ENCODE measurements at places on chromosomes 4 and X.

DNA sequence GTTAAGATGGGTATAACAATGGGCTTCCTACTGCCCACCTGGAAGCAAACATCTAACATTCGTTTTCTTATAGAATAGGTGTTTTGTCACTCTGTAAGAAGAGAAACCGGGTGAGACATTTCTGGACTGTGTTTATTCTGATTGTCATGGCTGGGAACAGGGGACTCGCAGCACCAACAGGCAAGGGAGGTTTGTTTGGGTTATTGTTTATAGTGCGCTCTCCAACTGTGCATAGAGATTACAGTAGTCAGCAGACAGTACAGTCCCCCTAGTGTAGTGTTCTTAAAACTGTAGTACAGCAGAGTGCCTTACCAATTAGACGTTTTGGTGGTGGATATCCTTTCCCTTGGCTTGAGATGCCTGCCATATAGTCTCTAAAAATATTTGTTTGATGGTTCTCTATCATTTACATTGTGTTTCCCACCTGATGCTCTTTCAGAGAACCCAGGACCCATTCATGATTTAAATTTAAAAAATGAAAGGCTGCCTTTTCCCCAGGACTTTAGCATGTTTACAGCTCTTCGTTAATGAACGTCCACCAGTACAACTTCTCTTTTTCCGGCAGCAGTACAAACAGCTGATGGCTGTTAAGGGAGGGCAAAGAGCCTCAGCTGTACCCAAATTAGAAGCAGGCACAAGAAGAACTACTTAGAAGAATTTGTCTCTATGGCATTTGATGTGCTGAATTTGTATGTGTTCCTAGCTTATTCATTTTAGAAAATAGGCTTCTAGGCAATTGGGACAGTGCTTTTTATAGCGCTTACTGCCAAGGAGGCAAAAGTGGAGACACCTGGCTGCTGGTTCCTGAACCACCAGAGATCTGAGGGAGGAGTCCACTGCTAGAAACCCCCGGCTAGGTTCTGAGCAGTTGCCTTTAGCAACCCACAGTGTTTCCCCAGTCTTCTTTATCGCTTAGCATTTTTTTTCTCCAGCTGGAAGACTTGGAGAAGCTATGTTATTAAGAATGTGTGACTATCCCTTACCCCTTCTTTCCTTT lies 1.0 kb upstream of the RNF150 start:
- DNase-seq = no peak

GRCh38 chrX:49884290-49884862 lies 5.1 kb downstream of the USP27X start:
- DNase-seq = no peak

GRCh38 chrX:125132274-125132673 lies 187.4 kb upstream of the TEX13C start:
- DNase-seq = no peak

GRCh38 chrX:46722742-46723568 lies 36.0 kb downstream of the SLC9A7 start:
- DNase-seq = no peak

DNA sequence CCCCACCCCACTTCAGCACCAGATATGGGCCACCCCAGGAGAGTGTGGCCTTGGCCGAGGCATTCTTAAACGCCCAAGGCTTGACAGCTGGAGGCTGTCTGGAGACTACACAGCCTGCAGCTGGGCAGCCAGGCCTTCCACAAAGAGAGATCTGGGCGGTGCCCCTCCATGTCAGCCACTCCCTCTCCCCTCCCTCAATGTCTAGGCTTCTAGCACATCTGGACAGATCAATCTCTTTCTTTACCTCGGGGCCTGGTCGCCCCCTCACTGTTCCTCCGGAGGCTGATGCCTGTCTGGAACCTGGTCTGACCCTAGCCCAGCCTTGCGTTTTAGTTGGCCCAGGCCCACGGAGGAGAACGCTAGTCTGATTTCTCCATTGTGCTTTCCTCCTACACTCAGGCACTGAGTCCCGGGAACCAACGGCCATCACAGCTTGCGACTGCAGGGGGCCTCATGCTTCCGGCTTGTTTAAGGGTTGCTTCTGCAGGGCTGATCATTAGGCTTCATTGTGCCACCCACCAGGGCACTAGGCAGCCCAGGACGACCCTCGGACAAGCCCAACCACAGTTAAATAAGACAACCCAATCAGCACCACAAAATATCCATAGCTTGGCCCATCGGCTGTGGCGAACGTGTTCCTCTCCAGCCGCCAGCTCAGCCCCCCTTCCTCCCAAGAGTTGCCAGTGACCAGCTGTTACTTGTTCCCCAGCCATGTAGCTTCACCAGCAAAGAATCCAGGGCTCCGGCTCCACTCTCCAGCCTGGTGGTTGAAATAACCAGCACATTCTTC lies 200.6 kb downstream of the BCOR start:
- DNase-seq = no peak

DNA sequence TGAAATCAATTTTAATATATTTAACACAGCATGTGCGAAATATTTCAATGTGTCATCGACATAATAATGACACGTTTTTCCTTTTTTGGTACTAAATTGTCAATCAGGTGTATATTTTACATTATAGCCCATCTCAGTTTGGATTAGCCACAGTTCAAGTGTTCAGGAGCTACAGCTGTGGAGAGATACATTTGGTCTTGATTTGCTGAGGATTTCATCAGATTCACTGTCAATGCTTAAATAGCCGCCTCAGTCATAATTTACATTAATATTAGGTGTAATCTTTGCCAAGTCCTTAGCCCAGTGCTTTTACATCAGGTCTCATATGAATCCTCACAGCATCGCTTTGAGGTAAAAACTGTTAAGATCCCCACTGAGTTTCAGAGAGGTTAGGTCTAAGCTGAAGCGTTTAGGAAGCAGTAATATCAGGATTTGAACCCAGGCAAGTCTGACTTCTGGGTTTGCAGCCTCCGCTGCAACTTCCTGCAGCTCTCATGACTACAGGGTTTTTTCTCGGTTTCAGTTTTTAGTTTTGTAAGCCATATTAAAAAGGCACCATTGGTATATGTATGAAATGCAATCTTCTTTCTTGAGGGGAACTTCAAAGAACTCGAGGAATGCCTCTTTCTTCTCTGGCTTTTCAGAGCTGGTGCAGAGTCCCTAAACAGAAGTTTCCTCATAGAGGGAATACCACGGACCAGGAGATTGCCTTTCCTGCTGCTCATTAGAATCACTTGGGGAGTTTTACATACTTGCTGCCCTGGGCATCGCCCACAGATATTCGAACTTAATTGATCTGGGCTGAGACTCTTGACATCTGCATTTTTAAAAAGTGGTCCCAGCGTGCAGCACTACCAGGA lies 6.4 kb downstream of the MTM1 start:
- no peak for DNase-seq

DNA sequence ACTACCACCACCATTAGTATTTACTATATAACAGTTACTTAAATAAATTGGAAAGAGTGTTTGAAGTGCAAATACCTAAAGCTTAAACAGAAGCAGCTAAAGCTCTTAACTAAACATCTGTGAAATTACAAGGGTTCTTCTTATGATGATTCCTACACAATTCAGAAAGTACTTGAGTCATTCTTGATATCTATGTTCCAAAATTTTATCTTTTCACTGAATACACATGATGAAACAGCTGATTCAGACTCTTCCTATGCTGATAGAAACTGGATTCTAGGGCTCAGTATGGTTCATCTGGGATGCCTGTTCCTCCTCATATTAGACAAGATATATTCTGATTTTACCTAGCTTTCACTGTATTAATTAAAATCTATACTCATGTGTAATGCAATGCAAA lies 13.6 kb downstream of the EREG start:
- no peak for DNase-seq

GRCh38 chr4:145716661-145717200 lies 36.8 kb downstream of the C4orf51 start:
- no peak for DNase-seq

DNA sequence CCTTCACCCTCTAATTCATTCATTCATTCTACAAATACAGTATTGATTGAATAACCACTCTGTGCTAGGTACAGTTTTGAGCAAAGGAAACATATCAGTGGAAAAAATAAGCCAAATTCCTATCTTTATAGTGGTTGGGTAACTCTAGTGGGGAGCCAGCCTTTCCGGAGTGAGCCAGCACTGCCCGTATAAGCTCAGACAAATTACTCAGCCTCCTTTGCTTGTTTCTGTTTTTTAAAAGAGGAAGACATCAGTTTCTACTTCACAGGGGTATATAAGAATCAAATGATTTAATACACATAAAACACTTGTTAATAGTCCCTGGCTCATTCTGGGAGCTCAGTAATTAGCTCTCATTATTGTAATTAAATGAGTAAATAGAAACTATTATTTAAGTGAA lies 238.2 kb upstream of the MAD2L1 start:
- no peak for DNase-seq

GRCh38 chr4:183312841-183313240 lies 7.2 kb downstream of the CLDN22 start:
- no peak for DNase-seq

- DNase-seq = no peak
These were observed 34.8 kb downstream of the PJA1 start for GRCh38 chrX:69130439-69130838.

- no peak for DNase-seq
These were observed 55.1 kb upstream of the GUCY1A1 start for GRCh38 chr4:155611501-155611900.

DNA sequence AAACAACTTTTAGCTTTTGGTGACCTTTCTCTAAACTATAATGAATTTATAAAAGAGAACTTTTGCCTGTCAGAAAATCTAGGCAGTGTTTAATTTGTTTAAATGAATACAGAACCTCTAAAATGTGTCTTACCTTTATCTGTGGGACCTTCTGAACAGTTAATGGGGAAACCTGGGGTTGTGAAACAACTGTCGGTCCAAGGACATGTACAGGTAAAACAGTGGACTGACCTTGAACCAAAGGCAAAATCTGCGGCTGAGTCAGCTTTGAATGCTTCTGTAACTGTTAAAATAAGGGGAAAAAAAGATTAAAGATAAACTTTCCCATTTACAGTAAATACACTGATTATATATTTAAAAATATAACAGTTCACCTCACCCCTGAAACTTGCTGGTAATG lies 65.1 kb downstream of the WNK3 start:
- no peak for DNase-seq

DNA sequence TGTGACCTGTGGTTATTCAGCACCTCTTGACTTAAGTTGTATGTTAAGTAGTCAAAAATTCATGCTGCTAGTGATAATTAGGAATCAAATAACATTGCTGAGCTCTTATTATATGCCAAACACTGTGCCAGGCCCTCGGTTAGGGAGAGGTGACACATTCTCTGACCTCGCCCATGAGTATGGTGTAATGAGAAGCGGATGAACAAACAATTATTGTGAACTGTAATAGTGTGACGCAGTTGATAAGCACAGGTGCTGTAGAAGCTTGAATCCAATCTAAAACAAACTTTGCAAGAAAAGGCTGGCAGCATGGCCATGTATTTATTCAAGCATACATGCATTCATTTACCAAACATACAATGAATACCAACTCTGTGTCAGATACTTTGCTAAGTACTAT lies 303.5 kb upstream of the HS3ST1 start:
- DNase-seq = no peak

DNA sequence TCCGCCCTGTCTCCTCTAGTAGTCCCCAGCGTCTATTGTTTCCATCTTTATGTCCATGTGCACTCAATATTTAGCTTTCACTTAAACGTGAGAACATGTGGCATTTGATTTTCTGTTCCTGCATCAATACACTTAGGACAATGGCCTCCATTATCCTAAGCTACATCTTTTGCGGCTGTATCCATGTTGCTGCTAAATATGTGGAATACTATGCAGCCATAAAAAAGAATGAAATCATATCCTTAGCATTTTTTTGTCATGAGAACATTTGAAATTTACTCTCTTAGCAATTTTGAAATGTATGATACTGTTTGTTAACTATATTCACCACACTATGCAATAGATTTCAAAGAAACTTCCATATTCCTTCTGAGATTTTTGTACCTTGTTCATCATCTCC lies 19.8 kb upstream of the CD38 start:
- no peak for DNase-seq

DNA sequence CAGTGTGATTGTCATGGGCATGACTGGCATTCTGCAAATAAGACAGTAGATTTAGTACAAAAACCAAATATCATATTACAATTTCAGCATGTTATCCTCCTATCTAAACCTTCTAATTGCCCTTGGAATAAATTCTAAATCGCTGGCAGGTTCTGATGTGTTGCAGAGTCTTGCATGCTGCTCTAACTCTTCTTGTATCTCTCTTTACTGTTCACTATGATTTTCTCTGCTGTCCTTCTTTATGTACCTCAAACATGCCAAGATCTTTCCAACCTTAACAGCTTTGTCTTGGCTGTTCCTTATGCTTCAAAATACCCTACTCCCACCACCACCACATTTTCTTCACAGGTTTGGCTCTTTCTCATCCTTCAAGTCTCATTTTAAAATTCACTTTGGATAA lies 43.0 kb upstream of the KCNIP4 start:
- DNase-seq = no peak

DNA sequence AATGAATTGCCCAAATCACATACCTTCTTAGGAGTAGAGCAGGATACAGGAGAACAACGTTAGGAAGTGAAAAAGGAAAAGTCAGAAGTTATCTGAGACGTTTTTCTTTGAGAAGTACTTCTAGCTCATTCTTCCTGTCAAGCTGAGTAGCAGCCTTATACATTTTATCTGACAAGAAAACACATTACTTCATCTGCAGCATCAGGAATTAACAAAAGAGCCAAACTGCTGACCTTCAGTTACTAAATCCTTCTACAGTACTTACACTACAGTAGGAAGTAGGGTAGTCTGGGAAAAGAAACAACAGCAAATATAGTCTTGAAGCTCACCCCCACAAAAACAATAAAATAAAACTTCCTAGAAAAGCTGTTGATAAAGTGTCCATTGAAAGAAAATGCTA lies 57.0 kb downstream of the ATP11C start:
- no peak for DNase-seq

DNA sequence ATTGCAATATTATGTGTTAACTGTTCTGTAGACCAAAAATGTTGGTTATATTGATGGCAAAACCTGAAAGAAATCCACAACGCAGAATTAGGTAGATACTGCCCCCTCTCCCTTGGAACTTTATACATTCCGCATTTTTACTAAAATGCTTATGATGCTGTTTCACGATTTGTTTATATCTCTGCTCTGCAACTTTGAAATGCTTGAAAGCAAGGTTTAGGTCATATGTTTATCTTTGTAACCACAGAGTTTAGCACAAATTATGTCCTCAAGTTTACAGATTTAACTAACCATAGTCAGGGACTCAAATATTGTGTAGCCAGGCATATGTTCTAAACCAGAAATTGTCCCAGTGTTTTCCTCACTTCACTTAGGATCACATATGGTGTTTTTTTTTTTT lies 66.1 kb upstream of the H2AZ1 start:
- DNase-seq = no peak

- no peak for DNase-seq
These were observed 93.0 kb downstream of the PHKA2 start for GRCh38 chrX:18890724-18891547.

- DNase-seq = no peak
These were observed 9.4 kb upstream of the KIAA0232 start for GRCh38 chr4:6773106-6773505.
